ENCODE measurements at places on chromosomes 7 and 10.

GRCh38 chr7:44210107-44210506, 9.3 kb downstream of the YKT6 start:
- DNase-seq: no peak

- no peak for DNase-seq
These were observed 348.5 kb downstream of the BBS9 start for GRCh38 chr7:33477719-33478480.

- DNase-seq: no peak
These were observed 358.1 kb upstream of the ZNF32 start for GRCh38 chr10:44006771-44007170.

- DNase-seq: no peak
These were observed 14.5 kb upstream of the ZNF862 start for GRCh38 chr7:149823631-149824199.

DNA sequence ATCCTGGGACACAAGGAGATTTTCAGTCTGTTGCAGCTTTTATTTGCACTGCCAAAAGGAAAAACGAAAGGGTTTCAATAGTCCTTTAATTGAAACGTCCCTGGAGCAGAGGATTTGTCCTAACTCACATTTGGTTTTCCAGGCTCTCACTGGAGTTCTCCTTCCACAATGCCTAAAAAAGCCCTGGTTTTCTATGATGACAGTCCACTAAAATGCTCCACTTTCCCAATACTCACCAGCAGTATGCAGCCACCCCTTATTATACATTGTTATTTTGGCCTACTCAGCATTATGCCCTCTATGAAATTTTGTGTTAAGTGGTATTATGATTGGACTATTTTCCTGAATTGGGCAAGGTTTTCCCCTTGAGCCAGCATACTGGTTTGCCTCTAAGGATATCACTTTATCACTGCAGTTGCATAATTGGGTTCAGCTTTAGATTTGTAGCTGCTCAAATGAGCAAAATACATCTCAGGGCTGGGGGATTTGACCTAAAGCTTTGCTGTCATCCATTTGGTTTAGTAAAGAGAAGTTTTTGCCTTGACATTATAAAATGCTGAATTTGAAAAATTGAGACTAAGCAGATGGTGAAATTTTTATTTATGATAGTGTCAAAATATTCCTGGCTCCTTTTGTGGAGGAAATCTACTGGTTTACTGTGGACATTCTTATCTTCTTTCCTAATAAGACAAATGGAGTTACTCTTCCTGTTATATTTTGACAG, 239.2 kb downstream of the RNLS start:
- no peak for DNase-seq

GRCh38 chr7:139830292-139830691, 1.2 kb downstream of the TBXAS1 start:
- no peak for DNase-seq

GRCh38 chr10:103295374-103296015, 18.6 kb downstream of the INA start:
- DNase-seq: no peak

DNA sequence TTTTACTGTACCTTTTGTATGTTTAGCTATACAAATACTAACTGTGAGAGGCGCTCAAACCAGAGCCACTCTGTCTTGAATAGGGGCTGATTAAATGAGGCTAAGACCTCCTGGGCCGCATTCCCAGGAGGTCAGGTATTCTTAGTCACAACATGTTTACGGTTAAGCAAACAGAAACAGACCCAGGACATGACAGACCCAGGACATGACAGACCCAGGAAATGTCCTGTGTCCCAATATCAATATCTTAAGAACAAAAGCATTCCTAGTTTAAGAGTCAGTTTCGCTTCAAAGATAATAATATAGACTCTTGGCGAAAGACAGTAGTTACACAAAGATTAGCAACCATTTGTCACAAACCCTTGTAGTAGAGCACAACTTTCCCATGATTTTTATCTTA, 304.5 kb downstream of the CCSER2 start:
- DNase-seq: no peak

- DNase-seq: no peak
These were observed 44.5 kb upstream of the ACBD5 start for GRCh38 chr10:27285093-27285492.

DNA sequence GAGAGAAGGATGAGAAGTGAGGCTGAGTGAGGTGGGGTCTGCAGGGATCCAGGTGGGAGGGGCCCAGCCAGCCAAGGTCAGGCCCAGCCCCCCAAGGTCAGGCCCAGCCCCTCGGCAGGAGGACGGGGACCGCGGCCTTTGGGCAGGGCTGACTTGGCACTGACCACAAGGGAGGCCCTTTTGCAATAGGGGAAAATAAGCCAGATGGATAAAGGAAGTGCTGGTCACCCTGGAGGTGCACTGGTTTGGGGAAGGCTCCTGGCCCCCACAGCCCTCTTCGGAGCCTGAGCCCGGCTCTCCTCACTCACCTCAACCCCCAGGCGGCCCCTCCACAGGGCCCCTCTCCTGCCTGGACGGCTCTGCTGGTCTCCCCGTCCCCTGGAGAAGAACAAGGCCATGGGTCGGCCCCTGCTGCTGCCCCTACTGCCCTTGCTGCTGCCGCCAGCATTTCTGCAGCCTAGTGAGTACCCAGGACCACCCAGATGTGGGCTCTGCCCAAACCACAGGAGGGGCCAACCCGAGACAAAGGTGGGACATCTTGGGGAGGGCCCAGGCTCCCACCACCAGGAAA, at the start of gene PILRA:
Gene PILRA (plus strand): TSS at position 227 of the 571 bp plus-strand sequence. CDS start 170 bp downstream, at position 397.
- DNase-seq: peak; percentile 78

GRCh38 chr10:94012834-94013233, 19.1 kb downstream of the PLCE1 start:
- DNase-seq: no peak

DNA sequence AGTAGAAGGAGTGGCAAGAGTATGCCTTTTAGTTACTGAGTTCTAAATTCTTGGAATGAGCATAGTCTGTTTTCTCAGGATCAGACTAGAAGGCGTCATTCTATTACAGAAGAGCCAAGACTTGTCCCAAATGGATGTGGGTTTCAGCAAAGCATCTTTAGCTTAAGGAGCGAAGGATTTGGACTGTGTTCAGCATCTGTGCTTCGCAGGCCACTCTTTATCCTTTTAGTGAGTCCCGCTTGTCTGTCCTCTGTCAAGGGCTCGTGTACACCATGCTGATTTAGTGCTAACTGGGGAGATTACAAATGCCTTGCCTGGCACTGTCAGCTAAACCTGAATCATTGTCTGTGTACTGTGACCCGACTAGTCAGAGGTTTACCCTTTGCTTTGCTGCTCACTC, 465.7 kb downstream of the AUTS2 start:
- no peak for DNase-seq

GRCh38 chr7:158814637-158815036, 14.7 kb downstream of the ESYT2 start:
- DNase-seq: no peak

GRCh38 chr7:79547132-79547531, 93.7 kb upstream of the MAGI2 start:
- no peak for DNase-seq

- no peak for DNase-seq
These were observed 618 bp upstream of the RELN start for GRCh38 chr7:103989785-103990767.

DNA sequence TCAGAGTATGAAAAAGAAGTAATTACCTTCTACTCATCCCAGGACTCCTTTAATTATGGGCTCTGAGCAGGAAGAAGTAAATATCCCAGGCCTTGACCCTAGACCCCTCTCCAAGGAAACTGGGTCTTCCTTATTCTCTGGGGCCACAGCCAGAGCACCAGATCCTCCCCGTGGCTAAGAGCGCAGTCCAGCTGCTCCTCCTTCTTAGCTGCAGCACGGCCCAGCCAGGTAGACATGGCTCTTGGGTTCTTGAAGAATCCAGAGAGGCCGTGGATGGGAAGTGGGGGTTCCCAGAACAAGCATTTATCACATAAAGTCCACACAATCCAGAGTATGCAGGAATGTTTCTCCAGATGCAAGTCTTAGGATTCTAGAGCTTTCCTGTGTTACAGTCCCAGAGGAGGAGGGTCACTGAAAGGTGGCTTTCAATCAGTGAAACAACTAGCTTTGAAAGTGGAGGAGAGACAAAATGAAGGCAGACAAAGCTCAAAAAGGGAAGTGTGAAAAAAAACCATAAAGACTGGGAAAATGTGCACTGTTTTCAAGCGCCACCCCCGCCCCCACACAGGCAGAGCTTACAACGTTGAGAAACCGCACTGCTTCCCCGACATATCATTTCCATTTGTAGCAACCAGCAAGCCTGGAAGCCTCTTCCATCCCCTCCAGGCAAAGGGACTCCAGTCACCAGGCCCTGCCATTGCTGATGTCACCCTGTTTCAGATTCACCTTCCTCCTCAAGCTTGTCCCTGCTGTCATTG, 396.5 kb upstream of the MKI67 start:
- no peak for DNase-seq

- peak; percentile 77 for DNase-seq
These were observed 1.9 kb upstream of the SH2D4B start for GRCh38 chr10:80535671-80536360.

DNA sequence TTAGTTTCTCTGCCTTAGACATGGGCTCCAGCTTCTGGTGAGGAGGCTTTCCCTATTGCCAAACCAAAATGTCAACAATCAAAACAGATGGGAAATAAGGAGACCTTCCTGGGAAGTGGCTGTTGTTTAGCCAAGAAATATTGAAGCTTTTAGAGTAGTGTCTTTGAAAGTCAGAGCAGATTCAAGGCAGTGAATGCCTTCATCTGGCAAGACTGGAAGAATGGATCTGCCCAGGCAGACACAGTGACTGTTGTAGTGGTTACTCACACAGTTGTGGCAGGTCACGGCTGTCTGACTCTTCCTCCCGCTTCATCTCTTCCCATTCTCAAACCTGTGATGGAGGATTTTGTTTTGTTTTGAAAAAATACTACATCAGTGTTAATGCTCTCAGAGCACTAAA, 154.1 kb upstream of the ADO start:
- no peak for DNase-seq

GRCh38 chr10:124007773-124008145, 85.6 kb downstream of the CHST15 start:
- DNase-seq: no peak

DNA sequence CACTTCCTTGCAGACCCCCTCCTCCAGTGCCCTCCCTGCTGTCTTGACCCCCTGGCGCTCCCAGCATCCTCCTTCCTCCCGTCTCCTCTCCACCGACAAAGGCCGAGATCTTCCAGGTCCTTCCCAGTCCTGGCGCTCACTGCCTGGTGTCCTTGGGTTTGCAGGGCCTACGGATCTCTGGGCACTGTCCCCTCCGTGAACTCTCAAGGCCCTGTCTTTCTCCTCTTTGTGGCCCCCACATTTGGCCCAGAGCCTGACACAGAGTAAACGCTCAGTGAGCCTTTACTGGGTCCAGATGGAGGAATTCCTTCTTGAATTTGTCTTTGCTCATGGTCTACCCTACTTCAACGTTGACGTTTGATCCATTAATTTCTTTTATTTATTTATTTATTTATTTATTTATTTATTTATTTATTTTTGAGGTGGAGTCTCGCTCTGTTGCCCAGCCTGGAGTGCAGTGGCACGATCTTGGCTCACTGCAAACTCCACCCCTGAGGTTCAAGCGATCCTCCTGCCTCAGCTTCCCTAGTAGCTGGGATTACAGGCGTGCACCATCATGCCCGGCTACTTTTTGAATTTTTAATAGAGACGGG, 29.7 kb downstream of the TMEM270 start:
- DNase-seq: no peak

DNA sequence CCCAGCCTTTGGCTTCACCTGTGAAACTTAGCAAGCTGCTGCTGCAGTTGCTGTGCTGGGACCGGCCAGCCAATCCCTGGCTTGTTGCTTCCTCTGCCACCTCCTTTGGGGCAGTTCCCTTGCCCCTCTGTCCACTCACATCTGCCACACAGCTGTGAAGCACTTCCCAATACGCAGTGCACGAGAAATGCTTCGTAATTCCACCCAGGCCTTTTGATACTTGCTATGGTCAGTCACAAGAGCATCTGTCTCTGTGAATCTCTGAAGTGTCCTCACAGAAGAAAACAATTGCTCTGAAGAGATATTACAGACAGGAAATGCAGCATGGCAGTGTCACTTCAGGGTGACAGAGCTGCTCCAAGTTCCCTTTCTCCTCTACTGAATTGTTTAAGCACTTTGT, 208.5 kb downstream of the PTEN start:
- DNase-seq: no peak

GRCh38 chr7:33554046-33554445, 351.3 kb upstream of the BMPER start:
- no peak for DNase-seq

- no peak for DNase-seq
These were observed 774.0 kb downstream of the DNAJB9 start for GRCh38 chr7:109343678-109344077.

- DNase-seq: no peak
These were observed 48.4 kb downstream of the MDFIC start for GRCh38 chr7:114970308-114970707.

DNA sequence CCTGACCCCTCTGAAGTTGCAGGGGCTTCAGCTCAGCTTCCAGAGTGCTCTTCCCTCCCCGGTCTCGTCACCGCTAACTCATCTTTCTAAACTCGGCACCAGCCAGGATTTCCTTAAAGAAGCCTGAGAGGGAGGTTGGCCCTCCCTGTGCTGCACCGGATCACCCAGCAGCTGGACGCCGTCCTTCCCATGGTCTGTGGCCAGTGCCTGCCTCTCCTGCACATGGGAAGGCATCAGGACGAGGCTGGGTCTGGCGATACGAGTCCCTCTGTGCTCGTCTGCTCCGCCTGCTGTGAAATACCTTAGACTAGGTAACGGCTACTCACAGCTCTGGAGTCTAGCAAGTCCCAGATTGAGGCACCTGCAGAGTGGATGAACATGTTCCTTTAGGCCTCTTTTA, 179.1 kb downstream of the ZMYND11 start:
- no peak for DNase-seq

GRCh38 chr7:46549892-46550639, 629.0 kb upstream of the IGFBP3 start:
- no peak for DNase-seq

GRCh38 chr7:74074770-74075169, 8.8 kb upstream of the LIMK1 start:
- DNase-seq: no peak

- no peak for DNase-seq
These were observed 134.0 kb downstream of the CD36 start for GRCh38 chr7:80772347-80772993.

DNA sequence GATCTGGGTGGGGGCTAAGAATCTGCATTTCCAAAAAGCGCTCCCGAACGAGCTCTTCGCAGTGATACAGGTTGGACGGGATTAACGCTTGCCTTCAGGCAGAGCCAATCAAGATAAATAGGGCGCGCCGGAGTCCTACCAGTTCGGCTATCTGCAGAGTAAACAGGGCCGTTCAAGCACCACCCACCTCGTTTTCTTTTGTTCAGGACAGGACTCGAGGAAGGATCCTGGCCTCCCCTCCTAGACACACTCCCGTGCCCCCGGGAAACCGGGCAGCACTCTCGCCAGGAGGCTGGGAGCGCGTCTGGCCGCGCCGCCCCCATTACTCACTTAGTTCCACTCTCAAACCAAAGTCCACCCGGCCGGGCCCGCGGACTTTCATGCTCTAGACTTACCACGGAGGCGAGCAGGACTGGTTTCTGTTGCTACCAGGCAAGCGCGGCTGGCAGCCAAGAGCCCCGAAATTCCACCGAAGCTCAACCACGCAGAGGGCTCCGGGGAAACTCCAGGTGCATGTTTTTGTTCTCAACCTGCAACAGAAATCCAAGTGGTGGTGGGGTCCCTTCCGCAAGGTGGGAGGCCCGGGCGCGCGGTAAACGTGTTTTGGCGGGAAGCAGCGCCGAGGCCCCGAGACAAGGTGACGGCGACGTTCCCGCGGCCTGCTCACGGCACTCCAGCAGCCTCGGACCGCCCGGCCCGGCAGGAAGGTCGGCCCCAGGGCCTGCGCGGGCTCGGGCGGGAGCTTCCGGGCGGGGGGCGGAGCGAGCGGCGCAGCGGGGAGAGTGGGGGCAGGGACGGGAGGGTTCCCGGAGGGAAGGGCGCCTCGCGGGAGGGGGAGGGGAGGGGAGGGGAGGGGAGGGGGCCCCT, 12.7 kb downstream of the HNRNPF start:
- DNase-seq: peak; percentile 90

Data from Right ventricle myocardium inferior (tissue), 1 donor.